ENCODE measurements at places on chromosomes 4 and X.

DNA sequence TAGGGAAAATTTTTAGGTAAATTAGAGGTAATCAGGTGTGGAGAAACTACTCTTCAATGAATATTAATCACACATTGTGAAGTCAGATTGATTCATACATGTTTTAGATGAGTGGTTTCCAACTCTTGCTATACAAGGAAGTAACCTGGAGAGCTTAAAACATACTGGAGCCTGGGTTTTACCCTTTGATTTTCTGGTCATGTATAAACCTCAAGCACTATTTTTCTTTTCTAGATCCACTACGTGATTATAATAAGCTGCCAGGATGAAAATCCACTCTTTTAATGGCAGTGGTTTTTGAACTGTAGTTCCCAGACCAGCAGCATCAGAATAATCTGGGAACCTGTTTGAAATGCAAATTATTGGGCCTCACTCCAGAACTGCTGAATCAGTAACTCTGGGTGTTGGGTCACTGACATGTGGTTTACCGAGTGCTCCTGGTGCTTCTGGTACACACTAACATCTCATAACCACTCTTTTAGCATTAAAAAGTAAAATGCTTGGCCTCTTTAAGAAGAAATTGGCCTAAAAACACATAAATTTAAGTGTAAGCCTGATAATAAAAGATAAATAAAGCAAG is 63.4 kb downstream of the DCAF12L1 start:
- DNase-seq: no peak

GRCh38 chr4:185079271-185079905 is 61.1 kb downstream of the HELT start:
- DNase-seq: no peak

GRCh38 chr4:182391111-182391684 is 148.0 kb downstream of the TENM3 start:
- DNase-seq: no peak

GRCh38 chr4:33296876-33297455 is 2576.8 kb downstream of the PCDH7 start:
- no peak for DNase-seq

- DNase-seq: no peak
These were observed 3.5 kb upstream of the EDNRA start for GRCh38 chr4:147477439-147477838.
